ENCODE measurements at places on chromosomes 11 and 22. TPM values are rescaled to one million over a fixed set of nuclear protein-coding genes. Genes with fewer than 3 reads are reported as not detected.

The GLYATL2 gene
- 2.3 TPM for total RNA-seq

The MUC15 gene
- total RNA-seq: 64.2 TPM

The OR8G1 gene
- total RNA-seq: not detected

The GSTT2 gene
- total RNA-seq: not detected

The NFAM1 gene
- 1.2 TPM for total RNA-seq

The TRIM6 gene
- 2.7 TPM for total RNA-seq

The DUSP8 gene
- total RNA-seq: 5.5 TPM

The OR10W1 gene
- total RNA-seq: not detected

The TREH gene
- total RNA-seq: not detected

The OTOG gene
- not detected for total RNA-seq

The KCNJ11 gene
- total RNA-seq: 2.0 TPM

The MYBPC3 gene
- total RNA-seq: not detected

The SBF2 gene
- total RNA-seq: 29.7 TPM

The ARSA gene
- total RNA-seq: 32.6 TPM

The KAT5 gene
- total RNA-seq: 68.9 TPM

The STX3 gene
- 23.5 TPM for total RNA-seq

The CREB3L1 gene
- total RNA-seq: 2.3 TPM

The IRAG1 gene
- total RNA-seq: 2.6 TPM

The INS gene
- not detected for total RNA-seq

The CXCR5 gene
- not detected for total RNA-seq

The TNNT3 gene
- 3.6 TPM for total RNA-seq

The CD3D gene
- total RNA-seq: not detected

The ACCSL gene
- total RNA-seq: 0.13 TPM

The DCDC1 gene
- total RNA-seq: 0.05 TPM

The PSMC3 gene
- 105 TPM for total RNA-seq

The BDNF gene
- total RNA-seq: 4.6 TPM

The PSMA1 gene
- total RNA-seq: 103 TPM

The UPK3A gene
- 0.49 TPM for total RNA-seq

The LRRC74B gene
- total RNA-seq: not detected

The UCP3 gene
- total RNA-seq: 6.4 TPM

The SCUBE2 gene
- total RNA-seq: 17.3 TPM

The MRPL48 gene
- 23.3 TPM for total RNA-seq

The VPREB1 gene
- total RNA-seq: not detected

The NADSYN1 gene
- 67.2 TPM for total RNA-seq

The DTX4 gene
- total RNA-seq: 1.2 TPM

The BID gene
- 19.0 TPM for total RNA-seq

The MUC6 gene
- total RNA-seq: not detected

The PPP6R3 gene
- total RNA-seq: 96.0 TPM

The FAM181B gene
- 0.59 TPM for total RNA-seq

The RBMXL2 gene
- not detected for total RNA-seq

The CNTF gene
- total RNA-seq: 2.3 TPM

The RASL10A gene
- total RNA-seq: 0.53 TPM

The SCN4B gene
- total RNA-seq: 1.5 TPM

The TRPM5 gene
- total RNA-seq: not detected

The SLC35F2 gene
- total RNA-seq: 32.9 TPM

The CPT1B gene
- total RNA-seq: 4.7 TPM

The CEND1 gene
- not detected for total RNA-seq

The IFITM10 gene
- total RNA-seq: 2.5 TPM

The LRRC10B gene
- 2.6 TPM for total RNA-seq

The FOLR2 gene
- total RNA-seq: 6.6 TPM

The SMIM35 gene
- not detected for total RNA-seq

The ASCL3 gene
- total RNA-seq: not detected
